ENCODE measurements at places on chromosomes 6 and 20.

- peak; percentile 27 for DNase-seq
Measured at GRCh38 chr20:49603209-49603627, 35.3 kb upstream of the PTGIS start.

DNA sequence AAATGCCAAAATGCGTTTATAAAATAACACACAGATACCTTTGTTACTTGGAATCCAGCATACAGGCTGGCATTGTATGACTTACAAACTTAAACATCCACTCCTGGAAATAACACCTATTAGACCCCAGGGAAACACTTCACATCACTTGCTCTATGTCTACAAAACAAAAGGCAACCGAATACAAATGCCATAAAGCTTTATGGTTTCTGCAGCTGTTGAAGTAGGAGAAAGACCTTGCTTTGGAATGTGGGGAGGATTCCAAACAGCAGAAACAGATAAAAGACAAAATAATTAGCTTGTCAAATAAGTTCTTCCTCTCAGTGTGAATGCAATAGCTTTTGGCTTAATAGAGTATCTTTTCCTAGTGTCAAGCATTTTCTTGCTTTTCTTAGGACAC is 9.8 kb upstream of the AMD1 start:
- DNase-seq: no peak

DNA sequence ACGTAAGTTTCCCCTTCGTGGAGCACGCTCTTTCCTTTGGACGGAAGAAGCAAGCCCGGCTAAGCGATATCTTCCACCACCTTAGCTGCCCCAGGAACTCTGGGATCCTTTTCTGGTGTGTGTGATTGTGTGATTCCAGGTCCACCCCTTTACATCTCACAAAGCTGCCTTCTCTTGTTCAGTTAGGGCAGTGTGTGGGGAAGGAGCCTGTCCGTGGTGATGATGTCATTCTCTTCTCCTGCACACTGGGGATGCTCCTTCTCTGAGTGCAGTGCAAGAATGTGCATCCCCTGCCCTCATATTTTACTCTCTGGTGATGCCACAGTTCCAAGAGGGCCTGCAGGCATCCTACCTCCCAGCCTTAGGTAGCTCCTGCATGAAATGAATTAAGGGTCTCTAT is 30.3 kb downstream of the BNIP5 start:
- DNase-seq: no peak

- DNase-seq: peak; percentile 73
Measured at GRCh38 chr6:129498950-129499842, 210.8 kb downstream of the ARHGAP18 start.

DNA sequence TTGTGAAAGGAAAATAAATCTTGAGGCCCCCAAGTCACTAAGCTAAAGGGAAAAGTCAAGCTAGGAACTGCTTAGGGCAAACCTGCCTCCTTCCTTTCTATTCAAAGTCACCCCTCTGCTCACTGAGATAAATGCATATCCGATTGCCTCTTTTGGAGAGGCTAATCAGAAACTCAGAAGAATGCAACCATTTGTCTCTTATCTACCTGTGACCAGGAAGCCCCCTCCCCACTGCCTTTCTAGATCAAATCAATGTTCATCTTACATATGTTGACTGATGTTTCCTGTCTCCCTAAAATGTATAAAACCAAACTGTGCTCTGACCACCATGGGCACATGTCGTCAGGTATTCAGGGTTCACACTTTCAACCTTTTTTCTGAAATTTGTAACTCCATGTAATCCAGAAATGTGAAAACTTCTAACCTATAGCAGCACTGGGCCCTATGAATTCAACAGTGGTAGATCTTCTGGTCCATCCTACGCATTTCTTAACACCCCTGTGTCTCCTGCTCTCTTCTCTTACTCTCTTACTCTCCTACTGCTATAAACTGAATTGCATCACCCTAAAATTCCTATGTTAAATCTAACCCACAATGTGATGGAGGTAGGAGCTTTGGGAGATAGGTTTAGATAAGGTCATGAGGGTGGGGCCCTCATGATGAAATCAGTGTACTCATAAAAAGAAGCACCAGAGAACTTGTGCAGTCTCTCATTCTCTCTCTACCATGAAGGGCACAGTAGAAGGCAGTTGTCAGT is 89.3 kb downstream of the EPB41L2 start:
- DNase-seq: no peak

DNA sequence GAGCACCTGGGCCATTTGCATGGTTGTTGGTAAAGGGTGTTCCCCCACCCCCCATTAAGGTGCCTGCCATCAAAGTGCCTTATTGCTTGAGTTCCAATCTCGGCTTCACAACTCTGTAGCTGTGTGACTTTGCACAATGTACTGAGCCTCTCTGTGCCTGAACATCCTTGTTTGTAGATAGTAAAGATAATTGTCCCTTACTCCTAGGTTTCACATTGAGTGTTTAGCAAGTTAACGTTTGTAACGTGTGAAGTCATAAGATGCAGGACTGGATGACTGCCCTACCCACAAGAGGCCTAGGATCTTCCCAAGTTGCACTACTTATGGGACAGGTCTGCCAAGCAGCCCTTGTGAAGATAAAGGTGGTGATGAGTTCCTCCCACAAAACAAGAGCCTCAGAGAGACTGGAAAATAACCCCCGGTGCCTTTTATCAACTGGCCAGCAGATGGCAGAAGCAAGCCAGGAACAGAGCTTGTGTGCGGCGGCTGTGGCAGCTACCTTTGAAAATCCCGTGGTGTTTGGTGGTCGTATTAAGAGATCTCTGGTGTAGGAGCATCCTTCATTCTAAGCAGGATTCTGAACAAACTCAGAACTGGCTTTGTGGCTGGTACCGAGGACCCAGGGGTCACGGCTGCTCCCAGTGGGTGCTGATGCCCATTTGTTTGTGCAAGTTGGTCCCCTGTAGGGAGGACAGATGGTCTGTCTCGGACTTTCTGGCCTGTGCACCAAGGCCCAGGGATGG is 99.1 kb downstream of the CDH26 start:
- peak; percentile 83 for DNase-seq

GRCh38 chr20:13318871-13319521 is 97.9 kb downstream of the ISM1 start:
- DNase-seq: no peak

GRCh38 chr6:135298455-135298854 is 117.3 kb downstream of the MYB start:
- DNase-seq: no peak

- DNase-seq: no peak
Measured at GRCh38 chr20:63704749-63705117, 3.0 kb downstream of the ARFRP1 start.

DNA sequence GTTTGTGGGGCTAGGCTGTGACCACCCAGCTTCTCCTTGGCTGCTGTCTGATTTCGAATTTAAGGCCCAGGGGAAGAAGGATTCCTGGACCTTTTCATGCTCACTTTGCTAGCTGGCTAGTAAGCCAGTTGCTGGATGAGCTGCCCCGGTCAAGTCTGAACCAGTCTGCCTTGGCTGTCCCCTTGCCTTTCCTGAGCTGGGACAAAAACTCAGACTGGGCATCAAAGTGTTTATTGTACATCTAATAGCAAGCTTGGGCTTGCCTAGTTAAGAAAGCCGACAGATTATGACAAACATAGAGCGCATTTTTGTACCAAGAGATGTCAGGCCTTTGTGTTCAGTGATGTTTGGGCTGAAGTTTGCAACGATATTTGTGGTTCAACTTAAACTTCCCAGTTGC is 750 bp upstream of the PAK5 start:
- DNase-seq: no peak

DNA sequence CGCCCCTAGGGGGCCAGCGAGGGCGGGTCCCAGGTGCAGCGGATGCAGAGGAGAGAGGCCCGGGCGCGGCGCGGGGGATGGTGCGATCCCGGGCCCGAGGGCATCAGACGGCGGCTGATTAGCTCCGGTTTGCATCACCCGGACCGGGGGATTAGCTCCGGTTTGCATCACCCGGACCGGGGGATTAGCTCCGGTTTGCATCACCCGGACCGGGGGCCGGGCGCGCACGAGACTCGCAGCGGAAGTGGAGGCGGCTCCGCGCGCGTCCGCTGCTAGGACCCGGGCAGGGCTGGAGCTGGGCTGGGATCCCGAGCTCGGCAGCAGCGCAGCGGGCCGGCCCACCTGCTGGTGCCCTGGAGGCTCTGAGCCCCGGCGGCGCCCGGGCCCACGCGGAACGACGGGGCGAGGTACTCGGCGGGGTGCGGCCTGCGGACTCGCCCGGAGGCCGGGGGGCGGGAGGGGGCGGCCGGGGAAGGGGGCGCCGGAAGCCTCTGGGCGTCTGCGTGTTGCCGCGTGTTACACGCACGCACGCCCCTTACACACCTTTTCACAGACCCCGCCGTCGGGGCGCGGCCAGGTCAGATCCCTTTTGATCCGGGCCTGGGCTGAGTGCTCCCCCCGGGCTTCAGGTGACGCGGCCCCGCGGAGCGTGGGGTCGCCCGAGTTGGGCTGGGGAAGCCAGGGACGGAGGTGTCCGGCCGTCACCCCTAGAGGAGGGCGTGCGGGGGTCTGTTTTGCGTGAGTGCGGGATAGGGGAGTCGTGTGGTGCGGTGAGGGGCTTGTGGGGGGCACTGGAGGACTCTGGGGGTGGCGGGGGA is 412 bp downstream of the TRIB3 start:
- peak; percentile 64 for DNase-seq

- peak; percentile 77 for DNase-seq
Measured at GRCh38 chr20:53950031-53950430, 120.4 kb downstream of the BCAS1 start.

DNA sequence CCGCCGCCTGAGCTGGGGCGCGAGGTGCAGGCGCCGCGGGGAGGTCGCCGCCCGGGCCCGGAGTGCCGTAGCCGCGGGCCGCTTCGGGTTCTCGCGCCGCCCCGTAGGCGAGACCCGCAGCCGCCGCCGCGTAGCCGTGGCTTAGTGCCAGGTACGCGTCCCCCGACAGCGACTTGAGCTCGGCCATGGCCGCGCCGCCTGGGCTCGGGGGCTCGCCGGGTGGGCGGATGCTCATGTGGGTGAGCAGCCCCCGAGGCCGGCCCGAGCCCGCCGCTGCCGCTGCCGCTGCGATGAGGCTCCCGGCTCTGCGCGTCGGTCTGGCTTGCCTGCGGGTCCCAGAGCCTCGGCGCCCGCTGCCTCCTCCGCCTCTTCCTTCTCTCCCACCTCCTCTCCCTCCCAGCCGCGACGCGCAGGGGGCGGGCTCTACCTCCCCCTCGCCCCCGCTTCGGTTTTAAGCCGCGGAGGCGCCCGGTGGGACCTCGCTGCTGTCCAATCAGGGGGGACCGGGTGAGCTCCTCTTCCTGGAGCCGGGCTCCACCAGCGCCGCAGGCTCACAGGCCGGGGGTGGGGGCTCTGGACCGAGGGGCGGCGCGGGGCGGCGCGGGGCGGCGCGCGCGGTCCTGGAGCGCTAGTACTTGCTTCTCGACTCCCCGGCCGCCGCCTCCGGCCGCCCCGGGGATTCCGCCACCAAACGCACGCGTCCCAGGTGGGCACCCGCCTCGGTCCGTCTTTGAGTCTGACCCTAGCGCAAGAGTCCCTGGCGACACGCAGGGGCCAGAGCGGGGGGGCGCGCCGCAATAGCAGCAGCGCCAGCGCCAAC is at the start of gene BHLHE23:
Gene BHLHE23 (minus strand): TSS at position 425 of the 820 bp plus-strand sequence. CDS start 190 bp downstream, at position 235.
- no peak for DNase-seq

DNA sequence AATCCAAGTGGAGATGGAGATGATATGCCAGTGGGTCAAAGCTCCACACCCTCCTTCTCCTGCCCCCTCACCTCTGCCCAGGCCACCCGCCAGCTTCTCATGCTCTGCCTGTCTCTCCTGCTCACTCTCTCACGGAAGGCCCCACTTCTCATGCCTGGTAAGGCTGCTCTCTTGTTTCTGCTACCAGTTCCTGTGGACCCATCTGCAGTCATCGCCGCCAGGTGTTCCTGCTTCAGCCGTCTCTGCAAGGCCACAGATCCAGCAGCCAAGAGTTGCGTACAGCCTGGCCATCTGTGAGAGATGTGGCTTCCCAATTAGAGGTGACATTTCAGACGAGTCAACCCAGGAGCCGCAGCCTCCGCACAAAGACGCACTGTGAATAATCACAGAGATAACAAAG is 40.8 kb upstream of the NXT1 start:
- DNase-seq: no peak

- no peak for DNase-seq
Measured at GRCh38 chr6:157269261-157269794, 54.0 kb downstream of the TMEM242 start.

DNA sequence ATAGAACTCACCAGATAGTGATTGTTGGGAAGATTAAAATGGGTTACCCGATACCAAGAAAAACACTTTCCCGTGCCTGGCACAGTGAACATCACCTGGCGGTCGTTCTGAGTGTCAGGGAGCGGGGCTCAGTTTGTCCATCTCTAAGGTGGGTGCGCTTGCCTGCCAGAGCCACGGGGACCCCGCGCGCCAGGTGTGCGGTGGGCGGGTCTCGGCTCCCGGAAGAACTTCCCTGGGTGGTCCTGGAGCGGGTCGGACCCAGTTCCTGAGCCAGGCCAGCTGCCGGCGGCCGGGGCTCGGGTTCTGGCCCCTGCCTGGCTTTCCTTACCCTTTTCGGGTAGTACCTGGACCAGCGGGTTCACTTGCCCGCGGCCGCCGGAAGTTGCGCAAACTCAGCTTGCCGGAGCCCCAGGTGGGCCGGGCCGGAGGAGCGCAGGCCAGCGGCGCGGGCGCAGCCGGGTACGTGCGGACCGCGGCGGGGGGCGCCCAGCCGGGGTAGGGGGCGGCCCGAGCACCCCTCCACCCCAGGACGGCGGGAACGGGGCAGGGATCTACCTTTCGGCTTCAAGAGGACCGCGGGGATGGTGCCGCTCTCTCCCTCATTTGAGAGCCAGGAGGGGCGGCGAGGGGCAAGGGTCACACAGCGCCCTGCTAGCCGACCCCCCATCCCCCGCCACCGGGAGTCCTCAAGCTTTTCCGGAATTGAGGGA is 7.5 kb downstream of the FAM110A start:
- DNase-seq: no peak

GRCh38 chr6:119524410-119524809 is 174.8 kb upstream of the MAN1A1 start:
- DNase-seq: no peak

DNA sequence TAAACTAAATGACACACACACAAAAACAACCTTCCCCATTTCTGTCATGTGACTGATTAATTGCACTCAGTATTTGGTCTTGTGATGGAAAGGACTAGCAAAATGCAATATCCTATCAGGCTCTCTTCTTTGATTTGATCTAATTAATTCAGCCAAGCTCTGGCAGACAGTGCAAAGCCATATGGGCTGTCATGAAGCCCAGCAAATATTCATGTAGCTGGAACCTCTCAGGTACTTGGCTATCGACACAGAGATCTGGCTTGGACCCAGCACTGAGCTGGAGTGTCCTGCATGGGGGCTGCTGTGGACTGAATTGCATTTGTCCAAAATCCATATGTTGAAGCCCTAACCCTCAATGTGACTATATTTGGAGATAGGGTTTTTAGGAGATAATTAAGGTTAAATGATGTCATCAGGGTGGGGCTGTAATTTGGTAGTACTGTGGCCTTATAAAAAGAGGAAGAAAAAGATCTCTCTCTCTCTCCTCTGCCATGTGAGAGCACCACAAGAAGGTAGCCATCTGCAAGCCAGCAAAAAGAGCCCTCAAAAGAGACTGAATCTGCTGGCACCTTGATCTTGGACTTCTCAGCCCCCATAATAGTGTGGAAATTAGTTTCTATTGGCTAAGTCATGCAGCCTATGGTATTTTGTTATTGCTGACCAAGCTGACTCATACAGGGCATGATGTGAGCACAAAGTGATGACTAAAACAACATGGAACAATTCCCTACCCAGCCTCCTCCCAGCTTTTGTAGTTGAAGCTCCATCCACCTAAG is 77.1 kb downstream of the STMND1 start:
- no peak for DNase-seq

Measured in suppressor macrophage (primary cell).